Omental fat pad (tissue), 4 donors: ENCODE measurements at places on chromosomes 16 and 17.
A peak's percentile ranks its signal among the peaks of the same experiment; 100 is the strongest.

GRCh38 chr16:21656795-21657768 is 4.7 kb upstream of the IGSF6 start:
- DNase-seq = no peak

- no peak for DNase-seq
These were observed 5.9 kb downstream of the CTF1 start for GRCh38 chr16:30902029-30902972.

- no peak for DNase-seq
These were observed 18.9 kb downstream of the ADGRG1 start for GRCh38 chr16:57647136-57647875.

DNA sequence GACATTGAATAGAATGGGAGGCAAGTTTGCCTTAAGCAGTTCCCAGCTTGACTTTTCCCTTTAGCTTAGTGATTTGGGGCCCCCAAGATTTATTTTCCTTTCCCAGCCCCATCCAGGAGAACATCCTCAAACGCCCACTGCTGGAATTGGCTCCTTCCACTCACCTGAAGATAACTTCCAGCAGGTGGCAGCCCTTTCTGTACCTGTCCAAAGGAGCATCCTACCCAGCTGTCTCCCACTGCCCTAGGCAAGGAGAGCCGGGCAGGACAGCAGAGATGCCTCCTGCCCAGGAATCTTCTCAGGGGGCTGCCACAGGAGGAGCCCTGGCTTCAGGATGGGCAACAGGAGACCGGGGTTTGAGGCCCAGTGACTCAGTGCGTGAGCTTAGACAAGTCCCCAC is 6.4 kb downstream of the CACNG5 start:
- no peak for DNase-seq

DNA sequence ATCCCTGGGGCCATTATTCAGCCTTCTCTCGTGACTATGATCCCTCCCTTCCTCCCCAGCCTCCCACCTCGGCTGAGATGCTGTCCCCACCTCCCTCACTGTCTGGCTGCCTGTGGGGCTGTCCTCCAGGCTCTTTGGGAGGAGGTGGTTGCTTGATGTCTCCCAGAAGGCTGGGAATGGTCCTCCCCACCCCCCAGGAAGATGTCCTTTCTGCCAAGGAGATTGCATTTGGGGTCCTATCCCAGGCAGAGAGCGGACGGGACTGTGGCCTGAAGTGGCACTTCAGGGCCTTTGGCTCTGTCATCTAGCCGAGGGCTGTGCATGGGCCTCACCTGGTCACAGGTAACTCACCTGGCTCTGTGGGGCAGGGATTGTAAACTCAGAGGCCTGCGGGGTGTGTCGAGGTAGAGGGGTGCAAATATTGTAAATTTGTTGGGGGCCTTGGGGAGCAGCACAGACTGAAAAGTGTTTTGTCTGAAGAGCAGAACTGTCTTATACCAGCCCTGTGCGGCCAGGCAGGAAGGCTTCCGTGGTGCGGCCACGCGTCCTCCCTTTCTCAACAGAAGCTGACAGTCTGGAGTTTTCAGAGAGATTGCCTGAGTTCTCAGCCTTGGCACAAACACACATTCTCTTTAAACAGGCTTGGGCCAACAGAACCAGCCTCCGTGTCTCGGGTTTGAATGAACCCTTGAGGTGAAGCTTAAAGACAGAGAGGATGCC is 177.9 kb downstream of the SEC14L1 start:
- no peak for DNase-seq

- no peak for DNase-seq
These were observed 60.9 kb downstream of the CPPED1 start for GRCh38 chr16:12742741-12743140.

GRCh38 chr16:69286941-69287713 is 24.0 kb upstream of the VPS4A start:
- DNase-seq = peak; percentile 28

GRCh38 chr16:54411544-54411943 is 125.0 kb upstream of the IRX3 start:
- no peak for DNase-seq
